ENCODE measurements at places on chromosomes 12 and 14.
A peak's percentile ranks its signal among the peaks of the same experiment; 100 is the strongest.

DNA sequence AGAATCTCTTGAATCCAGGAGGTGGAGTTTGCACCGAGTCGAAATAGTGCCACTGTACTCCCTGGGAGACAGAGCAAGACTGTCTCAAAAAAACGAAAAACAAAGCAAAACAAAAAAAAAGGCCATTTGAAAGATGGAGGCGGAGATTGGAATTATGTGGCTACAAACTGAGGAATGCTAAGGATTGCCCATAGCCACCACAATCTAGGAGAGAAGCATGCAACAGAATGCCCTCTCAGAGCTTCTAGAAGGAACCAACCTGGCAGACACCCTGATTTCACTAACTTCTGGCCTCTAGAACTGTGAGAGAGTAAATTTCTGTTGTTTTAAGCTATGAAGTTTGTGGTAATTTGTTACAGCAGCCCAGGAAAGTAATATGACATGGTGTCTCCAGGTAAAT is 50.1 kb upstream of the LIMA1 start:
- no peak for DNase-seq

DNA sequence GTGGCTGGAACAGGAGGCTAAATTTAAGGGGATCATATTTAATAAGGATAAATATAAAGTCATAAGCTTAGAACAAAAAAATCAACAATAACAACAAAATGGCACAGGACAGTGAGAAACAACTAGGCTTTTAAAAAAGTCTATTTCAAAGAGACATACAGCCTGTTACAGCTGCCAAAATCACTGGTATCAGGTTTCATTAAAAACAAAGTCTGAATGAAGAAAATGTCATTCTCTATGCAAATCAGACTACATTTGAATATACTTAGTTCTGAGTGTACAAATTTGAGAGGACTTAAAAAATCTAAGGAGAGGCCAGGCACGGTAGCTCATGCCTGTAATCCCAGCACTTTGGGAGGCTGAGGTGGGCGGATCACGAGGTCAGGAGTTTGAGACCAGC is 44.0 kb downstream of the TFCP2 start:
- DNase-seq, result no peak

- DNase-seq, result no peak
Observed at GRCh38 chr14:78851189-78851588, 681.0 kb downstream of the NRXN3 start.

- no peak for DNase-seq
Observed at GRCh38 chr14:39315859-39316444, 82.2 kb downstream of the MIA2 start.

DNA sequence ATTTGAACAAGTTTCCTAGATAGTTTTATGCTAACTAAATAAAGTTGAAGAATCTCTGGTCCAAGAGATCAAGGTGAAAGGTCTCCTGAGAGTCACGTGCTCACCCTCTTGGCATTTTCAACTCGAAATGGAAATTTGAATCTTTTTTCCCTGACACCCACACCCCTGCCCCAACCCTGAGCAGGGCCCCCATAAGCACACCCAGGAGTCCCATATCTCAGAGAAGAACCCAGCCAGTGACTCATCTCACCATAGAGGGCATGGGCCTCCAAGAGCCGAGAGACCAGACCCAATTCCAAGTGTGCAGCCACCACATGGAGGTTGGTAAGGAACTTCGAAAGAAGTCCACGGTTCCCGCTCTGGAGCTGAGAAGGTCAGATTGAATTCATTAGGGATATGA is 32.6 kb downstream of the TEP1 start:
- no peak for DNase-seq

GRCh38 chr14:58690801-58691516 is 53.2 kb downstream of the DACT1 start:
- DNase-seq, result no peak

DNA sequence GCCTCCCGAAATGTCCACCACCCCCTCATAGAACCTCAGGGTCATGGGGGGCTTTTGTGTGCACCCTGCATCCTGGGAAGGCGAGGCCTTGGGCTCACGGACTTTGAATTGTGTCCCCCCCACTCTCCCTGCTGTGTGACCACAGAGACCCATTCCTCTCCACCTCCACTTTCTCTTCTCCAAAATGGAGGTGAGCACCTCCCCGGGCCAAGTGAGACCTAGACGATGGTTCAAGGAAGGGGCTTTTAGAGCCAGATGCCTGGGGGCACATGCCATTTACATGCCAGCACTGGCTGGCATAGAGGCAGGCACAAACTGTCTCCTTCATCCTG is 33.5 kb downstream of the CYP46A1 start:
- no peak for DNase-seq

DNA sequence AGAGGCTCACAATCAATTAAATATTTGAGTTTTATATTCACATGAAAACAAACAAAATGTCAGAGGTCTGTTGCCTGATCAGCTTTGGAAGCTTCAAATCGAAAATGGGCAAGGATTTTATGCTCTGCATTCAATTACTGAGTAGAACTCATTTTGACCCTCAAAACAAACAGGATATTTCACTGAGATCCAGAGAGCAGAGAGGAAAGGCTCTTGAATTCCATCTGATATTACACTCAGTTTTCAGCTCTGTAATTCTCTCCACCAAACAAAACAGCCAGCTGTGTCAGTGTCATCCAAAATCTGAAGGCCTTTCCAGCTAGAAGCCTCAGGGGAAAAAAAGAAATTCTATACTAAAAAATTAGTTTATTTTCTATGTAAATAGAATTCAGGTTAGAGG is 128.6 kb upstream of the FLRT2 start:
- no peak for DNase-seq

- no peak for DNase-seq
Observed at GRCh38 chr14:66831173-66831572, 323.2 kb downstream of the GPHN start.

- peak; percentile 33 for DNase-seq
Observed at GRCh38 chr12:47032644-47033043, 46.8 kb upstream of the PCED1B start.

DNA sequence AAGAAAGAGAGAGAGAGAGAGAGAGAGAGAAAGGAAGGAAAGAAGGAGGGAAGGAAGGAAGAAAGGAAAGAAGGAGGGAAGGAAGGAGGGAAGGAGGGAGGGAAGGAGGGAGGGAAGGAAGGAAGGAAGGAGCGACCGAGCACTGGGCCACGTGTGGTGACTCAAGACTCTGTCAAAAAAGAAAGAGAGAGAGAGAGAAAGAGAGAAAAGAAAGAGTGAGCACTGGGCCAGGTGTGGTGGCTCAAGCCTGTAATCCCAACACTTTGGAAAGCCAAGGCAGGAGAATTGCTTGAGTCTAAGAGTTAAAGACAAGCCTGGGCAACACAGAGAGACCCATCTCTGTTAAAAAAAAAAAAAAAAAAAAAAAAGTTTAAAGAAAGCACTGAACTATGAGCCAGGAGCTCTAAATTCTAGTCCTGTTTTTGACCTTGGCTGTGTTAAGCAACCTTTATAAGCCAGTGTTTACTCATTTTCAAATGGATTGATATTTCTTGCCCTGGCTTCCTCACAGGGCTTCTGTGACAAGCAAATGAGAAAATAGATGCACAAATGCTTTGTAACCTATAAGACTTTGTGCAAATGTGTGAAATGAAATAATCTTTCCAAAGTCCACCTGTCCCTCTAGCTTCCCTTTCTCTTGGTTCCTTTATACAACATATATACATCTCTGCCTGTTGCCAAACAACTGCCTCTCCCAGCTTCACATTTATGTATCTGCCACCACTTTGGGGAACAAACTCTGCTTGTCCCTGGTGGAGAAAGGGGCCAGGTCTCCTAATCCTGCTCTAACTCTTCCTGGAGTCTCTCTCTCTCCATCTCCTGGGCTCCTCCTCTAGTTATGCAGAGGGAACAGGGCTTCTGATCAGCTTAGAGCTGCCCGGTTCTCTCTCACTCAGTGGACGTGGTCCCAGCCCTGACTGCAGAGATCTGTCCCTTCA is 16.1 kb upstream of the PLEKHG6 start:
- DNase-seq, result no peak

- no peak for DNase-seq
Observed at GRCh38 chr14:93953739-93954515, 22.4 kb downstream of the ASB2 start.

DNA sequence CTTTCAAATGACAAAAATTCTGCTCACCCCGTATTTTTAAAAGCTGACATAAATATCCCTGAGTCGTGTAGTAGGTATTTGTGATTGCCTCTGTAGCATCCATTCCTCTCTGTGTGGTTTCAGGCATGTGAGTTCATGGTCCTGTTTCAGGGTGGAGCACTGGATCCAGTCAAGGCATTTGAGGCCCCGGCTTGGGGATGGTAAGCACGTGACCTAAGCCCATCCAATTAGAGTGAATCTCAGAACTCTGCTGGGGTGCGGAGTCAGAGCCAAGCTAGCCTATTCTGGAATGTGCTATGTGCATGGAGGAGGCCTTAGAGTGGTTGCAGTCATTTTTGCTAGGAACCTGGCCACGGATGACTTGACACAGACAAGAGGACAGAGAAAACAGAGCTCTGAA is 4.3 kb upstream of the CSRP2 start:
- DNase-seq, result no peak

DNA sequence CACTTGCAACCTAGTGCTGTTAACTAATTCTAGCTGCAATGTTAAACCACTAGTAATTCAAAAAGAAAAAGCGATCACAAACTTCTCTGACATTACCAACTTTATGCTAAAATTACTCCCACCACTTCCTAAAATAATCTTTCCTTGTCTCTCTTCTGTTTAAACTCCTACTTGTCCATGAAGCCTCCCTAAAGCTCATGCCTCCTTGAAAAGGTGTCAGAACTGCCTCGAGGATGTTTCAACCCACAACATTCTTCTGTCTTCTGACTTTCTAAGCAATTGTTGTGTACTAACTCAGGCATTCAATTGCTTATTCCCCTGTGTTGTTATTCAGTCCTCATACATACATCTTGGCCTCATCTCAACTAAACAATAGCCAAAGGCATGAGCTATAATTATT is 5.9 kb downstream of the GNPTAB start:
- DNase-seq, result no peak

- no peak for DNase-seq
Observed at GRCh38 chr12:14885718-14886221, at the start of gene MGP. TSS of gene MGP (minus strand) at chr12:14885854. CDS start at chr12:14885791, 63 bp downstream.

DNA sequence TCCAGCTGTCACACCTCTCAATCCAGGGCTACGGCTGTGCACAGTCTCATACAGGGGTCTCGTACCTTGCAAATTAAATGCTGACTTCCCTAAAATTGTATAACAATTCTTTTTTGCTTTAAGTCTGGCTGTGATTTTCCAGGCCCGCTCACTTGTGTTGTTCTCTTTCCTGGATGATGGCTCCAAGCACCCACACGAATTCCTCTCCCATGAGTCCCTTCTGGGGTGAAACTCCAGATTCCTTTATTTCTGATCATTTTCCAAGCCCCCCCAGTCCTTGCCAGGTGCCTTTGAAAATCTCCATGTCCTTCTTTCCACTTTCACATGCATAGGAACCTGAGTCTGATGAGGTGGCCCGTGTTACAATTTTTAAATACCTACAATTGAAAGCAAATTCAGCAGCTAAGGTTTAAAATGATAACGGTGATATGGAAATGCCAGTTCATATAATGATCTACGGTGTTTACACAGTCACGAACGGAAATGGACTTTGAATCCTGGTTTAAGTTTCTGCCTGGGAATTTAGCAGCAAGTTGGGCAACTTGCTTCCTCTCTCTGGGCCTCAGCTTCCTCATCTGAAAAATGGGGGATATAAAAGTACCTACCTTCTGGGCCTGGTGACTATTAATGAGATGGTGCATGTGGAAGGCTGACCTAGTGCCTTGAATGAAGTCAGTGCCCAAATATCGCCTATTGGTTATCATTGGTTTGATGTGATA is 85.5 kb downstream of the STAB2 start:
- no peak for DNase-seq

GRCh38 chr12:26466726-26467125 is 271.4 kb downstream of the SSPN start:
- DNase-seq, result no peak

DNA sequence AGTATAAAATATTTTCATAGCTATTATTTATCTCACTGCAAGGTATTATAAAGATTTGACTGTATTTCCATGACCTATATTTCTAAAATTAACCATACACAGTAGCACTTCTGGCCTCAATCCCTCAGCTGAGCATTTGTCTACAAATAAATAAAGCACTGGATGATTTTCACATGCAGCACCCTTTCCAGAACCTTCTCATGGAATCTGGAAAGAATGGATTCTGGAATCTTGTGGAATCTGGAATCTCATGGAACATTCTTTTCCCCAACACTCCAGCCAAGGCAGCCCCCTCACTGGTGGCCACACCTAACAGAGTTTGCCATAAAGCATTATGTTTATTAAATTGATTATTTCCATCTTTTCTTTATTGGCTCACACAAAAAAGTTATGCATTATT is 199.2 kb downstream of the MSRB3 start:
- no peak for DNase-seq

DNA sequence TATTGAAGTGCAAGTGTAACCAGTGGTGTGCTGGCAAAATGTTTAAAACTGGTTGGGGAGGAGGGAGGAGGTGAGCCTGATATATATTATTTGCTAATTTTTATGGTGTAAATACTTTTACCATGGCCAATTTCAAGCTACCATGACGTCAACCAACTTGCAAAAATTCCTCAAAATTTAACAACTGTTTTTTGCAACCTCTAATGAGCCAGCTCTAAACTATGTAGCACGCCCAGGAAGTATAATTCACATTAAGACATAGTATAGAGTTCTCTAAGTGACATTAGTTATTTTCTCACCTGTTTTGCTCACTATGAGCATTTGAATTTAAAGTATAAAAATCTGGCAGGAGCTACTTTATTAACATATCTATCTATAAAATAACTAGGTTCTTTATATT is 41.4 kb downstream of the ATL1 start:
- DNase-seq, result no peak

DNA sequence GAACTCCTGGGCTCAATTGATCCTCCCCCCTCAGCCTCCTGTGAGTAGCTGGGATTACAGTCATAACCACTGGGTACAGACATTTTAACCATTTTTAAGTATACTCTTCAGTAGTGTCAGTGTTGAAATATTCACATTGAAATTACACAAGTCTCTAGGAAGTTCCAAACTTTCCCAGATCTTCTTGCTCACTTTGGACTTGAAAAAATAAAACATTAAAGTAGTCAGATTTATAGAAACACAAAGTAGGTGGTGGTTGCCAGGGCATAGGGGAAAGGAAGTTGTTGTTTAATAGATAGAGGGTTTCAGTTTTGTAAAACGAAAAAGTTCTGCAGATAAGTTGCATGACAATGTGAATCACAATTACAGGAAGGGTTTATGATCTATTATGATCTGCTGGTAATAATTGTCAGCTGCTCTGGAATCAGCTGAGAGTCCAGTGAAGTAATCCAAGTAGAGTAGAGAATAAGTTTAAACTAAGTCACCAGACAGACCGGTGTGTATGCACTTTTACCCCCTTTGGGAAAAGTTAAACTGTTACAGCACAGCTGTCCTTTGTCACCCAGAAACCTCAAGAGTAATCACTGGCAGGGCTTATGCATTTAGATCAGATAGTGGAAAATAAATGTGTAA is 27.4 kb downstream of the PCNX1 start:
- DNase-seq, result no peak

GRCh38 chr12:31298922-31299321 is 27.0 kb downstream of the SINHCAF start:
- no peak for DNase-seq

DNA sequence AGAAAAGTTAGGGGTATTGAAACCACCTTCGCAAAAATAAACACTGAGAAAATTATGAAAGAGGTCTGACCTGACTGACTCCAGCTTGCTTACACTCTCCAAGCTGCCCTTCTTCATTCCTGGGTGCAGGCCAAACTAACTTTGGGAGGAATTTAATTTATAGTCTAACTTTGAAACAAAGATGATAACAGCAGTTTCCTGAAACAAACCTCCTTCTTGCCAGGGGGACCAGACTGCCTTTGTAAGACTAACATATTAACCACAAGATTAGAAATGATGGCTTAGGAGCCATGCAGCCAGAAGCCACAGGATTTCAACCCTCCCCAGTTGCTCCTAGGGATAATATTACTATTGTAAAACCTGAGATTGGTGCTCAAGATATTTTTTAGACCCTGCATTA is 13.8 kb upstream of the EEA1 start:
- no peak for DNase-seq
